Hematopoietic multipotent progenitor cell treated with erythropoietin and hydrocortisone succinate and interleukin-3 and kit ligand, for 6 days (in vitro differentiated cells): ENCODE measurements at places on chromosomes 1 and 21.

DNA sequence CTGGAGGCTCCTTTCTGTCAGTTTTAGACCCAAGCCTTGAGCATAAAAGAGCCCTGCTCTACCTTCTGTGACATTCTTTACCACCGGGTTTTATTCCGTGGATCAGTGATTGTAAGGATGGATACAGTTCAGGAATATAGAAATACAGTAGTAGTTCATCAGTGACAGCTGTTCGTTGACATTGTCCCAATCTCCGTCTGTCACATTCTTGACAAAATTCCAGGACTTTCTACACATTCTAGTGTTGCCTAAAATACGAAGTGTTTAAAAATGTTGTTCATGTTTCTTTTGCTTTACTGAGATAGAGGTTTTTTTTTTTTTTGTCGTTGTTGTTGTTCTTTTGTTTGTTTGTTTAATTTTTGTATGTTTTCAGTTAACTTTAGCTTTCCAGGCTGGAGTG lies 29.9 kb downstream of the MAP10 start:
- DNase-seq: no peak

DNA sequence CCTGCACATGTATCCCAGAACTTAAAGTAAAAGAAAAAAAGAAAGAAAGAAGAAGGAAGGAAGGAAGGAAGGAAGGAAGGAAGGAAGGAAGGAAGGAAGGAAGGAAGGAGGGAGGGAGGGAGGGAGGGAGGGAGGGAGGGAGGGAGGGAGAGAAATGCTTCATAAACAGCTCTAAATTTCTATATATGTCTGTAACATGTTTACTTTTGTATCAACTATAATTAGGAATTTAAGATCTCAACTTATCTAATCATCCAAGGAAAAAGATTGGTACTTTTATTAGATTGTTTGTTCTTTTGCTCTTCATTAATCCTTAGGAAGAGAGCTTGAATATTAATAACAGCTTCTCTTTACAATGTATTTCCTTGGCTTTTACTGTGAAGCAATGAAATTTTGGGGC lies 195.4 kb upstream of the PRMT6 start:
- no peak for DNase-seq

DNA sequence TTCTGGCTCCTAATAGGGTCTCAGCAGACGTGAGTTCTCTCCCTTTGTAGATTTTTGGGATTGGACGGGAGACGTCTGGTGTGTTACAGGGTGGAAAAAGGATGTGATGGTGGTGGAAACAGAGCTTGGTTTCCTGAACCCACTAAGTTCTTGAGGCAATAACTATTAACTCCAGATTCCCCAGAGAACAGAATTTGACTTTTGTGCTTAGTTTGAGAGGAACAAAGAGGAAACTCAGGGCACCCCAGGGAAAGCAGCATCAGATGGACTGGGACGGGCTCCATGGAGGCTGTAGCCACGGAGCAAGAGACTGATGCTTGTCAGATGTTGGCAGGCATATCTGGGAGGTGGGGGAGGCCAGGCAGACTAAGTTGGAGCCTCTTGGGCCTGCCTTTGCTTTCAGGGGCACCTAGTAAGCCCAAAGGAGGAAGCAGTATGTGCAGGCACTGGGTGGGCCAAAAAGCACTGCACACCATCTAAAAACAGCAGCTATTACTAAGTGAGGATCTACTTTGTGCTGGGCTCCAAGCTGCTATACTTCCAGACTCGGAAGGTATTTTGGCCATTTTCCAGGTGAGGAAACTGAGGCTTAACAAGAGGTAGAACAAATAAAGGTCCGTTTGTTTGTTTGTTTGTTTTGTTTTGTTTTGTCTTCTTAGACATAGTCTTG lies 66.9 kb downstream of the EPHB2 start:
- DNase-seq: no peak

- DNase-seq: peak; percentile 55
Observed at GRCh38 chr1:74468982-74469603, 43.3 kb downstream of the LRRC53 start.

DNA sequence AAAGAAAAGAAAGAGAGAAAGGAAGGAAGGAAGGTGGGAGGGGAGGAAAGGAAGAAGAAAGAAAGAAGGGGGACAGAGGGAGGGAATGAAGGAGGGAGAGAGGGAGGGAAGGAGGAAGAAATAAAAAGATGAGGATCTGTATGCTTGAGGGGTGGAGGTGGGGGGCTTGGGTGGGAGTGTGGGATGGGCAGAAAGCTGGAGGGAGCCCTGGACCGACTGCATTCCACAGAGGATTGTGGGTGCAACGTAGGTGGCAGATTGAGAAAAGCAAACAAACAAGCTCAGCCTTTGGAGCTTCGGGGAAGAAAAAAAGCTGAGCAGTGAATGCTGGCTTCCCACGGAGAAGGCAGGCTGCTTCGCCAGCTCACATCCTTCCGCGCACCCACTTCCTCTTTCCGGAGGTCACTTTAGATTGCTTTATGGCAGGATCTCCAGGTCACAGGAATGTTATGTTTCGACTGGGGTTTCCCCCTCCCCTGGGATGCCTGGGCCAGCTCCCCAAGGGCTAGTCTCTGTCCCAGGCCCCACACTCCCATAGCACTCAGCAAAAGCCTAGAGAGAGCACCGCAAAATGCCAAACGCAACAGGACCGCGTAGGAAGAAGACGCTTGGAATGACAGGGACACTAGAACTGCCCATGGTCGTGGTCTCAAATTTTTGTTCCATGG lies 20.7 kb upstream of the LGALS8 start:
- peak; percentile 65 for DNase-seq

- peak; percentile 60 for DNase-seq
Observed at GRCh38 chr1:231162297-231162969, 575 bp downstream of the TRIM67 start.

DNA sequence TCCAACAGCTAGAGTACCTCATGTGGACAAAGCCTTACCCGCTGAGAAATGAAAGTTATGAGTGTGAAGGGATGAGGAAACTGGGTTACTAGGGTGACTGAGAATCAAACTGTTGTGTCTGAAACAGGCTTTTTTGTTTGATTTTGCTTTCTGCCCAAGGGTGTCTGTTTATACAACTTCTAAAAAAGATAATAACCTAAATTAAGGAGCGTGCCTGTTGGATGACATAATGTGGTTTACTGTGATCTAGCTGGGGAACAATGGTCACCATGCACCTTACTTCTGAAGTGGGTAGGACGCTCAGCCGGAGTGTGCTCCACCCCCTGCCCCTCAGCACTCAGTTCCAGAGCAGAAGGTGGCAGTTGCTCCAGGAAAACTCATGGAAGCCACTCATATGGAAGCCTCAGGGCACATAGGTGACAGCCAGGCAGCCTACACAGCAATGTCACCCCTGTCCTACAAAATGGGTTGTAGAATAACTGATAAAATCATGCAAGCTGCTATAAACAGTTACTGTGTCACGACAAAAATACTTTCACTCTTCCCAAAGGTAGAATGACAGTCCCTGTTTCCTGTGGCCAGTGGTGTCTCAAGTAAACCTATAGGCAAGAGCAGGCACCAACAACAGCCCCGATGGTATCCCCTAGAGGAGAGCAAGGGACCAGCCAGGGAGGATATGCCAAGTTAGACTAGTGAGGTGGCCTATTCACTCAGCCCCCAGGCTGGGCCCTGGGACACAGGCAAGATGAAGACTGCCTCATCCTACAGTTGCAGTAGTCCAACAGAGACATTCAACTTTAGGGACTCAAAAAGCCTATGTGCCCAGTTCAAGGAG lies 29.3 kb downstream of the SIPA1L2 start:
- peak; percentile 6 for DNase-seq

DNA sequence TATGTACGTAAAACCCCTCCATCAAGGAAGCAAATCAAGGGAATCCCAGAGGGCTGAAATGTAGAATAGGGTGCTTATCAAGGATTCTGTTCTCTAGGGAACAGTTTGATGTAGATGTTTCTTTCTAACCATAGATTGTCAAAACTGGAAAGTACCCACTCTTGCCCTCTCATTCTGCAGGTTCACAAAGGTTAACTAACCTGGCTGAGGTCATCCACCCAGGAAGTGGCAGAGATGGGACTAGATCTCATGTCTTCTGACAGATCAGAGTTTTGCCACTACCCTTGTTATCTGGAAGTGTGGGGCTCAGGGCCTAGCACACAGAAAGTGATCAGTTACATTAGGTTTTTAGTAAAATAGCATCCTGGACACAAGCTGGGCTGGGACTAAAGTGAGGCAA lies 47.4 kb downstream of the GFI1 start:
- DNase-seq: no peak

DNA sequence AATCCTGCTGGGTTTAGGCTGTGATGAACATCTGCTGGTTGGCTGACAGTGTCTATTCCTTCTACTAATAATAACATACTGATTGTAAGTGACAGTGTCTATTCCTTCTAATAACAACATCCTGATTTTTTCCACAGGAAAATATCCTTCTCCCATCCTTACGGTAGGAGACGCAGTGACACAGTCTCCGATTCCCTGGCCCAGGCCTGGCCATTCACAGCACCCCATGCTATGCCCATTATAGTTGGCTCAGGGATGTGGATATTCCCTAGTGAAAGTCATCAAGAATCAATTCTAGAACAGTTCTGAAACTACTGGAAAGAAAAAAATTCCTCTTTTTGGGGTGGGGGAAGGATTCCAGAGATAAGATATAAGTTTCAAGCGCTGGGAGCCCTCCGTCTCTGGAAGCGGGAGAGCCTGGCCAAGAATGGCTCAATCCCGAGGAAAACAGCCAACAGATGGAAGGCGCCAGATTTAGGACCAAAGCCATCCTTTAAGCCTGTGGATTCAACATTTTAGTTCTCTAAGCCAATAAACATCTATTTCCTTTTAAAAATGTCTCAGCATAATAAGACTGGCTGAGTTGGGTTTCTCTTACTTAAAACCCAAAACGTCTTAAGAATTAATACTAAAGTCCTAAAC lies 88.6 kb downstream of the GPATCH2 start:
- no peak for DNase-seq

DNA sequence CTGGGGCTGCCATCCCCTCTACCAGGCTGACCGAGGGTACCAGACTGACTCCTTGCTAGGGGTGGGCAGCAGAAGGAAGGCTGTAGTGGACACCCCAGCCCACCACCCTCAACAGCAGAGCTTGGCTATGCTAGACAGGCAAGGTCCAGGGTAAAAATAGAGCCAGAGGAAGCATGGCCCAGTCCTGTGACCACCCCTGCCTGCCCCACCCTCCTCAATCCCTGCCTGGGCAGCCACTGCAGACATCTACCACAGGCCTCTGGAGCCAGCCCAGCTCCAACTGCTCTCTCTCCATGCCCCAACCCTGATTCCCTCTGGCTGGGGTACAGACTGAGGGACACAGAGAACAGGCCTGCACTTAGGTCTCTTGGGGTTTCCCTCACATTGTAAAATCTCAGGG lies 1.7 kb downstream of the S100A1 start:
- DNase-seq: no peak

DNA sequence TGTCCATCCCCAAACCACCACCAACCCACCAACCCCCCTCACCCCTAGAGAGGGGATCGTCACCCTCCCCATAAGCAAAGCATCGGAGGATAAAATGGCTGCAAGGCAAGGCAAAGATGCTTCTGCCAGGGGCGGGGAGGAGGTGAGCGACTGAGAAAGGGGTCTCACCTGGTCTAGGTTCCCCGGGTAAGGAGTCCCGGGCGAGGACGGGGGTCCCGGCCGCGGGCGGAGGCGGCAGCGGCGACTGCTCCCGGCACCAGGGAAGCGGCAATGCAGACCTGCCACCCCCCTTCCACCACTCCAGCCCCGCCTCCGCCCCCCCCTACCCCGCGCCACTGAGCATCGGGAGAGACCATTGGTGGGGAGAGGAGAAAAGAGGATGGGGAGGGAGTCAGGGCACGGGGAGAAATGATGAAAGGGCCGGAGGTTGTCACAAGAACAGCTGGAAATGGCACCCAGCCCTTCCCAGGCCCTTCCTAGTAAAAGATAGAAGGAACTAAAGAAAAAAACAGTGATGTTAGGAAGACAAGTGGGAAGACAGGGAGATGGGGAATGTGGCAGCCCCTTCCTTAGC lies at the start of gene SV2A:
Gene SV2A (minus strand): TSS at position 274 of the 574 bp plus-strand sequence. CDS start 4,004 bp downstream, outside the sequence.
- DNase-seq: peak; percentile 49

DNA sequence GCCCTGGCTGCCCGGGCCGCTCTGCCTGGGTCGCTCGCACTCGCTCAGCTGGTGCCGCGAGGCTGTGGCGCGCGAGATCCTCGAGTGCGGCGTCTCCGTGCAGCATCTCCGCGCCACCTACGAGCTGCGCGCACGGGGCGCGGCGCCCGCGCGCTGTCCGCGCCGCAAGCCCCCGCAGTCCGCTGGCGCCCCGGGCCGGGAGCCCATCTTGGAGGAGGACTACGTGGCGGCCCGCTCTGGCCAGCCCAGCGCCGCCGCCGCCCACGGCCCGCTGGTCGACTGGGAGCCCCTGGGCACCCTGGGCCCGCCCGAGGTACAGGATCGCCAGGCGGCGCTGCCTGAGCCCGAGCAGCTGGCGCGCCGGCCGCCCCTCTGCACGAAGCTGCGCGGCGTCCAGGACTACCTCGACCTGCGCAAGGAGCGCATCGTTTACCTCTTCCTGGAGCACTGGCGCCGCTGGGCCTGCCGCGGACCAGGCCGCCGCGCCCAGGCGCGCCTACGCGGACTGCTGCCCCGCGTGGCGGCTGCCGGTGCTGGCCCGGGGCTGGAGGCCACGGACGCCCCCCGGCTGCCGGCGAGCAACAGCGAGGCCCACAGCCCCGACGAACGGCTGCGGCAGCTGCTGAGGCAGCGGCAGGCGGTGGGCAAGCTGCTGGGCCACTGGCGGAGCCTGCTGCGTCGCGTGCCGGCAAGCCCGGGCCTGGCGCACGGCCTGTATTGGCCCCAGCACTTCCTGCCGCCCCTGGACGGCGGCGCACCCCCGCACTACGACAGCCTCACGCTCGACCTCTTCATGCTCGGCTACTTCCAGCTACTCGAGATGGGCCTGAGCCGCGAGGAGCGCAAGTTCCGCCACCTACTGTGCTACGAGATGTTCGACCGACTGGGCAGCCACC lies 10.9 kb downstream of the TNFRSF25 start:
- no peak for DNase-seq

GRCh38 chr1:228291906-228292608 lies 84.2 kb downstream of the OBSCN start:
- DNase-seq: no peak

DNA sequence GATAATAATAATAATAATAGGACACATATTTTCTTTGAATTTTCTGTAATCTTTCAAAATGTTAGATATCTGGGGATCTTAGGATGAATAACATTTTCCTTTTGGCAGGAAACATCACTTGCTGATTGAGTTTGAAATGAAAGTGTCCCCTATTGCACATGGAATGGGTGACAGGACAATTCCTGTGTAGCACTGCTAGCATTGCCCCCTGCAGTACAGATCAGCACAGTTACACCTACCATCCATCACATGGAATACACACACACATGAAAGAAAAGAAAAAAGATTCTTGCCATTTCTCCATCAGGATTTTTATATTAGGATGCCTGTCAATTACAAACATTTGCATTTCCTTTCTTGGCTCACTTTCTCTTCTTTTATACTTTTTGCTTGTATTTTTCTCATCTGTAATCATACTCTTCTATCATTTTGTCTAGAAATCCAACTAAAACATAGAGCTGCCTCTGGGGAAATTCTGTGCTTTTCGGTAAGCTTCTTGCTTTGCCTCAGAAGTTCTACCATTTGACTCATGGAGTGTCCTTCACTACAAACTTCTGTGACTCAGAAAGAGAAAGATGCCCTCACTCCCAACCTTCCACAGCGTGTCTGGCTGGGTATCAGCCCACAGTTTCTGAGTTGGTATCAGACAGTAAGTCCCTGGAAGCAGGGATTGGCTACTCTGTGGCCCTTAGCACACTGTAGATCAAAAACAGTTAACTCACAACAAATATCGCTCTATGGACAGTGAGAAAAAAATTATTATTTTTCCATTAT lies 641.2 kb downstream of the PTPRC start:
- no peak for DNase-seq
